Effector memory CD8-positive, alpha-beta T cell (primary cell): ENCODE measurements at places on chromosomes 3 and 15.

DNA sequence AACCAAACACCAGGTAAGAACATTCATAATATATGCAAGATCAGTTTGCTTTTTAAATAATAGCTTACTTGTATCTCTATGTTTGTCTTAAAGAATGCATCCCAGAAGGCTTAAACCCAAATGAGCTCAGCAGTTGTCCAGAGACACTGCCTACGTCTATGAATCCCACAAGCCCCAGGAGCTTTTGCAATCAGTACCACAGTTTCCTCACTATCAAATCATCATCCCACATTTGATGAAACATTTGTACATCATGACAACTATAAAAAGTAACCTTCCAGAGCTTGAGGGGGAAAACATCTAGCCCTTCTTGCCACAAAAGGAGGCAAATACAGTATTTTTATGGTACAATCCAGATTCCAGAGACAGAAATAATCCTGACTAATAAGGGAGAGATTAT, 63.7 kb downstream of the ATP8B4 start:
- DNase-seq: no peak

GRCh38 chr15:69603369-69604071, 150.9 kb downstream of the RPLP1 start:
- DNase-seq: no peak

DNA sequence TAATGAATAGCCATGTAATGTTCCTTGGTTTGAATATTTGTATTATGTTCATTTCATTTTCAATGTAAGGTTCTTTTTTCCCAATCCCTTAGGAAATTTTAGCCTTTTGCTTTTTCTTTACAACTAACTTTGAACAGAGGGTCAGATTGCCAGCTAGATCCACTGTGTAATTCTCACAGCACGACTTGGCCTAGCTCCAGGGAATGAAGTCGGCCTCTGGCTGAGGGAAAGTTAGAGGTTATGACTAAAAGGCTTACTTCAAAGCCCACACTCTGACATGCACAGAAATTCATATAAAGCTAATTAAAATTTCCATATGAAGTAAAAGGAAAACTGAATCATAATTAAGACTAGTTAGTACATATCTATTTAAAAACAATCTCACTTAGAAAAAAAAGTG, 38.7 kb downstream of the ROBO1 start:
- no peak for DNase-seq

GRCh38 chr15:70974004-70974832, 81.6 kb downstream of the LRRC49 start:
- DNase-seq: no peak

GRCh38 chr3:135736740-135737139, 228.8 kb upstream of the PPP2R3A start:
- no peak for DNase-seq

DNA sequence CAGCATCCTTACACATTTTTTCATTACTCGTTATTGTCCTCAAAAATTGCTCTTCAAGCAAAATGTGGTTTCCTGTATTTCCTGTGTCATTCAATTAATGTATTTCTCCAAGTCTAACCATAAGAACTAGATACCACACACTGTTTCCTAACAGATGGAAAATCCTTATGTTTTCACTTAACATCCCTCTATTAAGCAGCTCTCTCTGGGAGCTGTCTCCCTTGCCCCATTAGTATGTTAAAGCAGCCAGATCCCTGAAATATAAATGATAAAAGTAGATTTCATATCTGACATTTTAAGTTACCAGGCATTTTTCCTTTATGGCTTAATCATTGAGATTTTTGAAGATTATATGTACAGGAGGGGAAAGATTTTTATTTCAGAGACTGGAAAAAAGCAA, 15.9 kb downstream of the PFN2 start:
- no peak for DNase-seq

DNA sequence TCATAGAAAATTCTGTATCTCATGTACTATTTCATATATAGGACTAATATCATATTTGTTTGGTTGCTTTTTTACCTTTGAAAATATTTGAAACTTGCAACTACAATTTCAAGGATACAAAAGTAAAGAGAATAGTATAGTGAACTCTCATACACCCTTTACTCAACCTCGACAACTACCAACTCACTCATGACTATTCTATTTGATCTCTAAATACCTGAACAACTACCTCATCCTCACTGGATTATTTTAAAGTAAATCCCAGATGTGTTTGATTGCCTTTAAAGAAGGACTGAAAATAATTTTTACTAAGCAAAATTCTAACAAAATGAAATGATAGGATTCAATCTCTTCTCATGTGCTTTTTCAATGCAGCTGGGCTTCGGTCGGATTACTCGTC, 12.1 kb downstream of the TMPRSS7 start:
- no peak for DNase-seq

DNA sequence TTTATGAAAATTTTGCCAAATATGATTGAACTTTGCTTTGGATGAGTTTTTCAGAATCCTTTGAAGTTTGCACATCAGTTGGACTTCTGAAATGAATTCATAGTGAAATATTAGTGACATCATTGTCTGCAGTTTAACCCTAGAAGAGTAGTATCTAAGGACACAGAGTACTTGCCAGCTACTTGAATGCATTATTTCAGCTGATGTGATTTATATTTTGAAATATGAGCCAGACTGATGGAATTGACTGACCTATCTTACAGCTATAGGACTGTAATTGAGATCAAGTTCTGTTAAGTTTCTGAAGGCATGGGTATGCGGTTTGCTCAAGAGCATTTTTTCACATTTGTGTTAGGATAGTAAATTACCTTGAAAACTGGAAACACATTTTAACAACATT, 51.2 kb downstream of the LYSMD4 start:
- no peak for DNase-seq

- no peak for DNase-seq
Measured at GRCh38 chr3:102972350-102972749, 537.5 kb downstream of the ZPLD1 start.

DNA sequence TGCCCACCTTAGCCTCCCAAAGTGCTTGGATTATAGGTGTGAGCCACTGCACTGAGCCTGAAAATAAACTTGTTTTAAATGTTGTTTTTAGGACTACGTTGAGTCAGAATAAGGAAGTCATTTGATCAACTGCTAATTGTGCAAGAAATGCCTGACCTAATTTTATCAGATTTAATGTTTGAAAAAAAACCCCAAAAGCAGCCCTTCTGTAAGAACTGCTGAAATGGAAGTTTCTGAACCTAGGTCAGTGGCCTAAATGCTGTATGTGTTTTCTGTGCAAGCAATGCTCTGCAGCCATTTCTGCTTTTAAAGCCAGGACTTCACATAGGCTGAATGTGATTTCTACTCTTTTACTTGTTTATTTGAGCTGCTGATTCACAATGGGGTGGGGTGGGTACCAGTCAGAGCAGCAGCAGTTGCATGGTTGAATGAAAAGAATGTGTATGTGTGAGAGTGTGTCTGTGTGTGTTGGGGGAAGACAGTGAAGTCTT, 6.6 kb downstream of the GPX1 start:
- DNase-seq: no peak

DNA sequence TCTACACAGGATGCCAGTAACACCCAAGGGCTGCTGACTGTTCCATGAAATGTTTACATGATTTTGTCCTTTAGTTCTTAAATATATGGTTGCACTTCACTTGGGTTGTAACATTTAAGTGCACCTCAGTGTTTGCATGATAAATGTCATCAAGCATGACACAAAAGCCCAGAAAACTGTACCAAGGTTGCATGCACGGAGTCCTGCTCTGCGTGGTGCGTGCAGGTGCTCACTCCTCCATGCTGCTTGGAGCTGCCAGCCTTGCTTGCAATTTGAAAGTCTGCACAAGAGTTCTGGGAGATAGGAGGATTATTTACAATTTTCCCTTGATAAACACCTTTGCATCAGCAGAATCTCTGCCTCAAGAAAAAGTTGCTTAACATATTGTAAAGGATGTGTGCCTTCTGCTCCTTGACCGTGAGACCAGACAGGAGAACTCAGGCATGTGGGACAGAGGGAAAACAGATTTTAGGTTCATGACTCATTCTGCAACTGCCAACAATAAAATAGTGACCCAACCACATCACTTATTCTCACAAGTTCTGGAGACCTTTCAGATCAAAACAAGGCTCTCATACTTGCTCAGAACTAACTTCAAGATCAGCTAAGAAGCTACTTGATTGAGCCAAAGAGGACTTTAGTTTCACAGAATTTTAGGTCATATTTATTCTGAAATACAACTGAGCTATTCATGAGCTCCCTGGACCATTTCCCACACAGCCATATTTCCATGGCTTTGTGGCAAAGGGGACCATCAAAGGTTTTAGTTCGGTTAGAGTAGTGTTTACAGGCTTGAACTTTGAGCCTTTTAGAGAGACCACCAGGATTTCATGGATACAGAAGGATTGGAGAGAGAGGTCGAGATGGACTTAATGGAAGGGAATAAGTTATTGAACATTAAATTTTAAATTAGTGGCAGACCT, 128.4 kb upstream of the ZBED2 start:
- no peak for DNase-seq

DNA sequence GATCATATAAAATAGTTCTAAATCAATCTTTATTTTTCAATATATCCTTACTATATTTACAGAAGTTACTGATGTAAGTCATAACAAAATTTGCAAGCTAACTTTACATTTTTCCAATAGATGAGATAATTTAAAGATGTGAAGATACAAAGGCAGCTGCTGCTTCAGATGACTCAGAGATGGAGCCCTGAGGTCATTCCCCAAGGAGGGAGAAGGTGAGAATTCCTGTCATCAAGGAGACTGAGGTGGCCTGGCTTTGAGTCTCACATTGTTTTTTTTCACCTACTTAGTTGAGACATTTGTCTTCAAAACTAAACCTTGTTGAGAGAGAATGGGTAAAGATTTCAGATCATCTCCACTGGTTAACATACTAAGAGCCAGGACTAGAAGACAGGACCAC, 3.9 kb upstream of the SAMD7 start:
- no peak for DNase-seq

DNA sequence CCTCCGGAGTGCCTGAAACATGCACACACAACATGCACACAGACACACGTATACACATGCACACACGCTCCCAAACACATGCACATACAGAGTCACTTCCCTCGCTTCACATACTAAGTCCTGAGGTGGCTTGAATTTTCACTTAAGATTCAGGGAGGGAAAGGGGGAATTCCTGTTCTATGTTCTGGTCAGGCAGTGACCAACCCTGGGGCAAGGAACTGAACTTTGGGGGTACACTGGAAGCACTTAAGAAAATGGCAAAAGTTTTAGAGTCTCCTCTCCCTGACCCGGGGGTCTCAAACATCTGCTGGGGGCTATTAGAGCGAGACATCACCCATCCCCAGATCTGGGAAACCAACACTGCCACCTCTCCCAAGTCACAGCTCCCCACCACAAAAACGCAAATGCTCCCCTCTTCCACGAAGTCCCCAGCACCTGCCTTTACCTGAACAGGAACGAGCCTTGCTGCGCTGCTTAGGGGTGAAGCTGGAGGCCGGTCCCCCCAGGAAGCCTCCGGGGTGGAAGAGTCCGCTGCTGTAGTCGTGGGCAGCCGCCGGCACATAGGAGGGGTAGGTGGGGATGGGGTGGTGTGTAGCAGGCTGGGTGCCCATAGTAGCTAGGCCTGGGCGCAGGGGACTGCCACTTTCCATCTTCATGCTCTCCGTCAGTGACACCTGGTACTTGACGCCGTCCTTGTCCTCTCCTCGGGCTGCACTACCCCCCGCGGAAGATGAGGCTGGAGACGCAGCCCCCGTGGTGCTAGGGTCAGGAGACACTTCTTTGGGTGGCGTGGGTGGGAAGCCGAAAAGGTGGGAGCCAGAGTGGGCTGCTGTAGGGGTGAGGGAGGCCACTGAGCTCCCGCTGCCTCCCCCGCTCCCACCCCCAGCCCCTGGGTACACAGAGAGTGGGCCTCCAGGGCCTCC, 7.5 kb downstream of the GATA2 start:
- DNase-seq: no peak

GRCh38 chr15:95556225-95556624, 774.3 kb upstream of the NR2F2 start:
- DNase-seq: no peak

- DNase-seq: no peak
Measured at GRCh38 chr3:188686324-188686723, 485.4 kb upstream of the TPRG1 start.

GRCh38 chr15:91268510-91268909, 168.5 kb downstream of the SV2B start:
- DNase-seq: no peak

GRCh38 chr3:115623044-115623868, at the start of gene GAP43:
Gene GAP43 (plus strand): TSS chr3:115623510. CDS start chr3:115623690, 180 bp downstream.
- no peak for DNase-seq

GRCh38 chr3:186254676-186255650, 107.1 kb downstream of the DGKG start:
- DNase-seq: no peak

DNA sequence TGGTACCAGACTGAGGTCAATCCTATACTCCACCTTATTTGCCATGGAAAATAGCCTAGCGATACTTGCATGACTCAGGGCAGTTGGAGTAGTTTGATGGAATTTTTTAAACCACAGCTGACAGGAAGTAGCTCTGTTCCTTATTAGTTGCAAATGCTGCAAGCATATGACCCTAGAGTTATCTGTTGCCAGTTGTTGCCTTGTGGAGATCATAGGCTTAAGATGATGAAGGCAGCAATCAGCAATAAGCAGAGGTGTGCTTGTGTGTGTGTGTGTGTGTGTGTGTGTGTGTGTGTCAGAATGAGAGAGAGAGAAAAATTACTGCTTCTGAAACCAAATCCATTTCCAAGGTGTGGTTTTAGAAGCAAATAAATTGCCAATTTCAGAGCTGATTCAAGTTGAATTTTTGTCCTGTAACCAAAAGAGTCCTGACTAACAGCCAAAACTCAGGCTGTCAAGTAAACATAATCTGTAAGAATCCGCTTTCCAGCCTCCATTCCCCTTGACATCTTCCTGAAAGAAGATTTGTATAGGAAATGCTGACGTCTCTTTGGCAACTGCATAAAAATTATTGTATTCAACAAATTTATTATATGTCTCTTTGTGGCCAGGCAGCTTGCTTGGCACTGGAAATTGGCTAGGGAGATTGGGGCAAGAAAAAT, 141.2 kb downstream of the SERPINI1 start:
- DNase-seq: no peak

DNA sequence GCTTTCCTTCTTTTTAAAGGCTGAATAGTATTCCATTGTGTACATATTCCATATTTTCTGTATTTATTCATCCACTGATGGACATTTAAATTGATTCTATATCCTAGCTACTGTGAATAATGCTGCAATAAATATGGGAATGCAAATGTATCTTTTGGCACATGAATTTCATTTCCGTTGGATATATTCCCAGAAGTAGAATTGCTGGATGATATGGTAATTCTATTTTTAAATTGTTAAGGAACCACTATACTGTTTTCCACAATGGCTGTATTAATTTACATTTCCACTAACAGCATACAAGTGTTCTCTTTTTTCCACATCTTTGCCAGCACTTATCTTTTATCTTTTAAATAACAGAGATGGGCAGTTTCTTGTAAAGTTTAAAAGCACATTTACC, 302.7 kb downstream of the CTNNB1 start:
- no peak for DNase-seq

DNA sequence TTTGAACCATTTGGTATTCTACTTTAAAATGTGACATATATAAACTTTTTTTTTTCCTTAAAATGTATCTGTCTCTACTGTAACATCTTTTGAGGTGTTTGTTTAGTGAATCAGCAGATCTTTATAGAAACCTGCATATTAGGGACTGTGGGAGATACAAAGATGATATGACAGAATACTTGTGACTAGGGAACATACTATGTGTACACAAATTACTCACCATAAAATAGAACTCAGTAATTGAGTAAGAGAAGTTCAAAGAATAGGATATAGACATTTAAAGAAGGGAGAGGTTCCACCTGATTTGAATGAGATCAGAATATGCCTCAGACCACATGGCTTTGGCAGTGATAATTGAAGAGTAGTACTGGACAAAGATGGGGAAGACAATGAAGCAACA, 47.9 kb downstream of the ATP2C1 start:
- no peak for DNase-seq

GRCh38 chr3:154098376-154098775, 22.8 kb upstream of the ARHGEF26 start:
- no peak for DNase-seq
